ENCODE measurements at places on chromosomes 11 and 22.

- DNase-seq, result no peak
Observed at GRCh38 chr11:107780775-107781174, 68.9 kb upstream of the SLN start.

GRCh38 chr11:109019342-109019936 is 354.6 kb downstream of the DDX10 start:
- no peak for DNase-seq

DNA sequence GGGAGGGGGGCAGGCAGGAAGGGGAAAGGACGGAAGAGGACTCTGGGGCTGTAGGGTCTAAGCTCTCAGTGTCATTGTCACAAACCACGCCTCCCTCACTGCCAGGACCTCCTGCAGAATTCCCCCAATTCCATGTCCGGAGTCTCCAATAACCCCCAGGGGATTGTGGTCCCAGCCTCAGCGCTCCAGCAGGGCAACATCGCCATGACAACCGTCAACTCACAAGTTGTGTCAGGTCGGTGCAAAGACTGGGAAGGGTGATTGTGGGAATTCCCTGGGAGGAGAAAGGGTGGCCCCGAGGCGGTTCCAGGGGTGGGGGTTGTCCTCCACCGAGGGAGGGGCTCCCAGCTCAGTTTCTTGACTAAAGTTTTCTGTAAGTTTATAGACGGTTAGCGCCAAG is 86.0 kb downstream of the FEZ1 start:
- DNase-seq, result peak; percentile 20

- no peak for DNase-seq
Observed at GRCh38 chr11:35103366-35104208, 35.4 kb upstream of the CD44 start.

GRCh38 chr11:3627291-3627690 is 14.5 kb downstream of the ART5 start:
- DNase-seq, result peak; percentile 91

DNA sequence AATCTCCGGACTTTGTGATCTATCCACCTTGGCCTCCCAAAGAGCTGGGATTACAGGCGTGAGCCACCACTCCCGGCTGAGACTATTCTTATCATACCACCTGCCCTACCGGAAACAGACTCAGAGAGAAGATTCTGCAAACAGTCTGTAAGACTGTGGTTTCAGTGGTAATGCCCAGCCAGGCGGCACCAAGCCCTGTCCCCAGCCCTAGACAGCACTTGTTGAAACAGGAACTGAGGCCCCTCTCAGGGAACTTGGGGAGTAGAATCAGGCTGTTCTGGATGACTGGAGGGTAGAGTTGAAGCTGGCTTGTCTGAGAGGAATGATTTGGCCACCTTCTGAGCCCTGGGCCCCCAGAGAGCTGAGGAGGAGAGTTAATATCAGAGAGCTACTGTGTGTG is 1.3 kb upstream of the INSC start:
- DNase-seq, result no peak

DNA sequence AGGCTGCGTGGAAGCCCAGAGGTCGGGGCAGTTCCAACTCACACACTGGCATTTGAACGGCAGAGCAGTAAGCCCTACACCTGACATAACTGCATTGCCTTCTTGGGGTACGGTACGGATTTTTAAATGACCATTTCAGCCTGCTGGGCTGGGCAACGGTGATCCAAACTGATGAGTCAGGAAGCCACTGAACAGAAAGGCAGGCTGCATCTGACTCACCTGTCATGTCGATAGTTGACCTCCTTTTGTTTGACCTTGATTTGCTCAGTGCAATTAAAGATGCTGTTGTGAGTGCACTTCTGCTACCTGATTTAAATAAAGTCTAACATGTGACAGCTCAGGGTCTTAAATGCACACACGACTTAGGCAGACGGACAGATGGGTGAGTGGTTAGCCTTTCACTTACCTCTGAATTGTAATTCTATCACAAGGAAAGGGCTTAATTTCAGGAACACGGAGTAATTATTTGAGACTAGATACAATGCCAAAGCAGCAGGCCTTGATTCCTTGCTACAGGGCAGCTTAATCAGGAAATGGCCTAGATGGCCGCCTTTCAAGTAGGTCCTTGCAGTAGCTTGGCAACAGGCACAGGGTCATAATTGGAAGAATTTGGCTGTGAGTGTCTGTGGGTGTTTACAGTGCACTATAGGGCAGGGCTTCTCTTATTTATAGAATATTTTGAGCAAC is 52.2 kb downstream of the BMAL1 start:
- DNase-seq, result no peak

- peak; percentile 79 for DNase-seq
Observed at GRCh38 chr11:126355324-126355925, at the start of gene ST3GAL4. Gene ST3GAL4 (plus strand): TSS chr11:126355686. CDS start chr11:126406156, 50,470 bp downstream.

- no peak for DNase-seq
Observed at GRCh38 chr11:80773919-80774318, 1333.1 kb upstream of the TENM4 start.

GRCh38 chr22:26404851-26405421 is 24.1 kb upstream of the ASPHD2 start:
- DNase-seq, result no peak

DNA sequence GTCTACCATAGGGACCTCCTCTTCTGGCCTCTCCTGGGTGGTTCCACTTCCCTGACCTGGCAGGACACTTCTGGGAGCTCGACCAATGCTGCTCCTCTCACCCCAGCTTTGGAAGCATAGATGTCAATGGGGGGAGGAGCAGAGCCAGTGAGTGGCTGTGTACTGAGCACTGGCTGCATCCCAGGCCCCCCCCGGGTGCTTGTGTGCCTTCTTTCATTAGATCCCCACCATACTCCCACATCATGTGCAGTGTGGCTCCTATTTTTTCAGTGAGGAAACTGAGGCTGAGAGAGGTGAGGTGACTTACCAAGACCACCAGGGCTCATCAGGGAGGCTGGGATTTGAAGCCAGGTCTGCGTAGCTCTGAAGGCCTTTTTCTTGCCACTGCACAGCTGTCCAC is 44.3 kb downstream of the LRRC32 start:
- DNase-seq, result no peak

- peak; percentile 50 for DNase-seq
Observed at GRCh38 chr22:23225724-23226496, 45.6 kb downstream of the BCR start.

GRCh38 chr11:116990811-116991210 is 107.4 kb downstream of the SIK3 start:
- no peak for DNase-seq

DNA sequence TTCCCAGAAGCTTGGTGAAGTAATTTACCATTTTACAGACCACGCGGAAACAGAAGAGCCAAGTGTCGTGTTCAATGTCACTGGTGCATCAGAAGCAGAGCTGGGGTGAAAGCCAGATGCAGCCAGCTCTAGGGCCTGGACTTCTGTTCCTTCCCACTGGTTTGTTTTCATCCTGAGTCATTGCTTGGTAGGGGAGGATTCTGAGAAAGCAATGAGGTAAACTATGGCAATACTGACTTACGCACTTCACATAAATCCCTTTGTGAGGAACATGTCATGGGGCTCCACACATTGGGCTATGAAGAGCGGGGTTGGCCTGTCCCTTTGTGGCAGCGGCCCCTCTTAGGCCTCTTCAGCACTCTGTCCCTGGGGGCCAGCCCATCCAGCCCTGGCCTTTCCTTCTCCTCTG is 52.4 kb upstream of the RBFOX2 start:
- DNase-seq, result peak; percentile 78

DNA sequence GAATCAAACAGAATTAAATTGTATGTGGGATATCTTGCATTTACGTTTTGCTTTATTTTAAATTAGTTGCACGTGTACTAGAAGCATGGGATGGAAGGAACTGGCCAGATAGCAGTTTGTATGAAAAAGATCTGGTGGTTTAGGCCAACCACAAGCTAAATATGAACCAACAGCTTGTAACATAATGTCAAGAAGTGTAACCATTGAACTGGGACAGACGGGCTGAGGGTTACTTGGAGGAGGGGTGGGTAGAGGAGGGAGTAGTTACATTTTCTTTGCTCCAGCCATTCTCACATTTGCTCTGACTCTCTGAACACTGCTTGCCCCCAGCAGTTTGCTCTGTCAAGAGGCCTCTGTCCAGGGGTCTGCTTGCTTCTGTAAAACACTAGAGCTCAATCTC is 31.7 kb upstream of the CXCR5 start:
- DNase-seq, result no peak

- no peak for DNase-seq
Observed at GRCh38 chr11:102453302-102453695, 734 bp upstream of the TMEM123 start.

- DNase-seq, result peak; percentile 62
Observed at GRCh38 chr11:26621132-26621531, 49.1 kb upstream of the MUC15 start.

- DNase-seq, result peak; percentile 91
Observed at GRCh38 chr22:18075720-18076497, 1.9 kb upstream of the PEX26 start.

DNA sequence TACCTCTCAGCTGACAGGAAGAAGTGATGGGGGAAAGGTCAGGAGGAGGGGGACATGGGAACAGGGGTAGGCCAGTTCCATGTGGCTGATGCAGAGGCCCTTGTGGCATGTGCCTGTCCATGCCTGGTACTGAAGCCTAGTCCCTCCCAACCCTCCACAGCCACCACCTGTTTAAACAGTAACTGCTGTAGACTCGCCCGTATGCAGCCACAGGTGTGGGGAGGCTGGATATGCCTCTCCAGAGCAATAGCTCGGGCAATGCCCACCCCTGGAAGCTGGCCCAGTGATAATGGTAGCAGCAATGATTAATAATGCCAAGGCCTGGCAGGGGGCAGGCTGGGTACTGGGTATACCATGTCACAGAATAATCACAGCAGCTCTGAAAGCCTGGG is 2.3 kb downstream of the SMTN start:
- no peak for DNase-seq

DNA sequence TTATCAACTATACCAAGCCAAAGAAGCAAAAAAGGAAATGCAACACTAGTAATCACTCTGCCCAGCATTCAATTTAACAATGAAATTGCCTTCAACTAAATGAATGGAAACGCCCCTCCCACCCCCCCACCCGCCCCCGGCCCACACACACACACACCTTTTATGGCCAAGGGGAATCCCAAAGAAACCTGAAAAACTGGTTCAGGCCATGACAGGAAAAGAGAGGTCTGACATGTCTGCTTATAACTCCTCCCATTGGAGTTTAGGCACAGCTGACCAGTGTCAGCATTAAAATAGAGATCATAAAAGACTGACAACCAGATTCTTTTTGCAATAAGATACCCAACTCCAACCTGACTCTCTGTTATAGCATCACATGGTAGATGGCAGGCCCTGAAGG is 42.6 kb downstream of the ACER3 start:
- no peak for DNase-seq

DNA sequence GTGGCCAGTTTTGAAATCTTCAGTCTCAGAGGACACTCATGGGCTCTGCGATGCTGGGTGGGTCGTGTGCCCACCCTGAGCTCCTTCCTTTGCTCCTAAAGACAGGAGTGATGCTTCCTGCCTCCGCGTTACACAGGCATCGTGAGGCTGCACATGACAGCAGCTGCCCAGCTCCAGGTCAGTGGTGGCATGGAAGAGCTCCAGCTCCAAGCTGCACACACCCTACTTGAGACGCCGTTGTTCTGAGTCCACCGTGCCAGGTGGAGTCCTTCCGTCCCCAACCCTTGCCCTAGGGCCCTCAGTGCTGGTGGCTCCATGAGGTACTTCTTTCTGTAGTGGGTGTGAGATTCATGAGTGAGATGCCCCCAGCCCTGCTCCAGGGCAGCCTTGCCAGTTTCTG is 794.1 kb downstream of the BRD1 start:
- no peak for DNase-seq

DNA sequence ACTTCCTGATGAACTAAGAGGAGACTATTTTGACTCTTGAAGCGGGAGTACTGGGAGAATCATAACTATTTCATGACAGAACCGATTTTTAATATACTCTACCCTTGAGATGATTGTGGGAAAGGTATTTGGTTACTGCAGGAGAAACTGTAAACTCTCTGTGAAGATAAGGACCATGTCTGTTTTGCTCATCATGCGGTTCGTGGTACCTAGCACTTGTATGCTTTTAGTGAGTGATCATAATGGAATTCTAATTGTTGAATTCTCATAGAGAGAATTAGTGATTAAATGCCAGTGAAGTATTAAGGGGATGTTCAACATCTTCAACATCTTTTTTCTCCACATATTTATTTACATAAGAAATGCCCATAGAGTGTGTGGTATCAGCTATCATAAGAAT is 11.4 kb downstream of the AASDHPPT start:
- peak; percentile 52 for DNase-seq

GRCh38 chr22:26619510-26619909 is 1.7 kb upstream of the CRYBB1 start:
- no peak for DNase-seq

DNA sequence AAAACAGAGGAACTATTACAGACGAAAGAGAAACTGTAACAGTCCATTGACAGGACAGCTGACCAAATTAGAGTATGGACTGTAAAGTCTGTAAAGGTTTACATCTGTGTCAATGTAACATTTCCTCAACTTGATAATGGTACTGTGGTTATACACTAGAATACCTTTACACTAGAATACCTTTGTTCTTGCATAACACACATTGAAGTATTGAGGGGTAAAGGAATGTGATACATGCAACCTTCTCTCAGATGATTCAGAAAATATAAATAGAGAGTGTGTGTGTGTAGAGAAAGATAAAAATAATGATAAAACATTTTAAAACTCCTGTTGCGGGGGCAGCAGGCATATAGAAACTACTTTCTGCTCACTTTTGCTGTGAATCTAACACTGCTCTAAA is 5.6 kb upstream of the EEF1G start:
- DNase-seq, result no peak

DNA sequence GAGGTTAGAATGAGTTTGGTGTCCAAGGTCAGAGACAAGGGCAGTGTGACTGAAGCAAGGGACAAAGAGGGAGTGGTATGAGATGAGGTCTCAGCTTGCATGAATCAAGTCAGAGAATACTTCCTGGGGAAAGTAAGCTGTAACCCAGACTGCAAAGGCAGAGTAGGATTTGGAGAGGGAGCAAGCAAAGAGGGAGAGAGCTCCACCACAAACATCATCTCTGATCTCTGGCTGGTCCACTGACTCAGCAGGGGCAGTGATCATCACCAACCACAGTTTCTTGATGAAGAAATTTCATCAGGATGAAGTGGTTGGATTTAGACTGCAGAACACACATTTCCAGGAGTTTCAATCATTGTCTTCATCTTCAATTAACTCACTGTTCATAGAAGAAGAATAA is 54.9 kb upstream of the HMGXB4 start:
- DNase-seq, result no peak

DNA sequence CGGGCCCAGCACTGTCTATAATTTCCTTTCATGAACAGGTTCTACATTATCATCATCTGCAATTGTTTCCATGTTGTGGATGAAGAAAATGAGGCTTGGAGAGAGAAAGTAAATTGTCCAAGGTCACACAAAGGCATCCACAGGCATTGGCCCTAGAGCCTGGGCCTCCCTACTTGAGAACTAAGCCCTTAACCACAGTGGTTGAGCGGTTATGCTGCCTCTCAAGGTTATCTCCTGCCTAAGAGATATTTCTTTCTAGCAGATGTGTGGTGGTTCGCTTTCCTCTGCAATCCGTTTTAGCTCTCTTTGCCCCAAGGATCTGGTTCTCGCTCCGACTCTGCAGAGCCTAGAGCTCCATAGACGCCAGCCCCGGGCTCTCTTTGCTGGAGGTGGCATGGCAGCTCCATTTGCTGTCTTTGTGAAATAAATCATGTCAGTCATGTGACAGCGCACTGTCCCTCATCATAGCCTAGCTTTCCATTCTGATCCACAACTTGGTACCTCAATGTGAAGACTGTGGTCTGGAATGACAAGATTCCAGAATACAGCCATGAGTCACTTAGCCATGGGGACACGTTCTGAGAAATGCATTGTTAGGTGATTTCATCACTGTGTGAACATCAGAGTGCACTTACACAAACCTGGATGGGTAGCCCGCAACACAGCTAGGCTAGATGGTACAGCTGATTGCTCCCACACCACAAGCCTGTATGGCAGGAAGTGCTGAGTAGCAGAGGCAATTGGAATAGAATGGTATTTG is 27.2 kb downstream of the RPS6KA4 start:
- peak; percentile 93 for DNase-seq
